Activated T-helper 9 cell treated with anti-CD3 and anti-CD28 coated beads, Interleukin-2, amount 50 U/mL, for 16 hours (primary cell): ENCODE measurements at places on chromosomes 7 and 10.

GRCh38 chr7:16759840-16760239 is 6.3 kb downstream of the TSPAN13 start:
- DNase-seq = no peak

DNA sequence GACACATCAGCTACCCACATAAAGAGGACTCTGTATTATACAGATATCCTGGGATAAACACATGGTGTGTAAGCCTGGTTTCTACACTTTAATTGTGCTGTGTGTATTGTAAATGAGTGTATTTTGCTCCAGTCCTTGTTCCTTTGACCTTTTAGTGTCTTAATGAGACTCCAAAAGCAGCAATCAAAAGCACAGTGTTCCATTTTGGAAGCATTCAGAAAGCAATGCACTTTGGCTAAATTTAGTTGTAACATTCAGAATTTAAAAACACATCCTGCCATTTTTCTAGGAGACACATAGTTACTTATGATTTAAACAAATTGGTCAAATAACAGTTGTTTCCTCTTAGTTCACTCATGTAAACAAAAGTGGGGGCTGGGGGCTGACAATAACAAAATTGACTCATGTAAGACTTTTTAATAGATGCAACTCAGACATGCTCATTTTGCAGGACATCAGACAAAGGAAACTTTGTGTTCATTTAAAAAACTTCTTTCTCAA is 122.2 kb downstream of the GPR37 start:
- no peak for DNase-seq

DNA sequence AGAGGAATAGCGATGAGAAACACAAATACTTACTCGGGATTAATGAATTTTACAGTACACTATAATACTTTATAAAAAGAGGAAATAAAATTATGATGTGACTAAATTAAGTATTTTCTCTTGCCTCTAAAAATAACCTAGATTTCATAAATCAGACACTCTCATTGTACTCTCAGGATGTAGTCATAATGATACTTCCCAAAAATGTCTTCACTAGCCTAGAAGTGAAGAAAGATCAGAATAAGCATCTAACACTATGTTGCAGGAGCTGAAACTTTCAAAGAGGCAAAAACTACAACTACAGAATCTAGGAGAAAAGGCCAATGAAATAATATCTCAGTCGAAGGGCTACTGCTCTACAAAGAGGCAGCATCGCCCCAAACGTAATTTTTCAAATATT is 49.4 kb downstream of the DNAJC1 start:
- DNase-seq = no peak

- no peak for DNase-seq
Observed at GRCh38 chr7:111212857-111213523, 122.1 kb downstream of the LRRN3 start.

- DNase-seq = no peak
Observed at GRCh38 chr7:98826811-98827231, 43.0 kb downstream of the TMEM130 start.

- DNase-seq = no peak
Observed at GRCh38 chr10:115777646-115778045, 495.4 kb downstream of the GFRA1 start.

DNA sequence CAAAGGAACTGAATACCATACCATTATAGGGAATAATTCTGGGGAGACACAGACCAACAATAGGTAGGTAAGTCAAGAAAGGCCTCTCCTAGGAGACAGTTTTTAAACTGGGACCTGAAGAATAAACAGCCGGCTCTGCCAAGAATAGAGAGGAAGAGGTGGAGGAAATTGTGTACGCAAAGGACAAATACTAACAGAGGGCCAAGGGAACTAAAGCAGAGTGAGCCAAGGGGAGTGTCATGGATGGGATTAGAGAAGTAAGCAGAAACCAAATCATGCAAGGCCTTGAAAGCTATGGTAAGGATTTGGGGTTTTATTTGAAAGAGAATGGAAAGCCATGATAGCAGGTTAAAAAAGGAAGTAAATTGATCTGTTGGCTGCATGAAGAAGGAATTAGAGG is 18.1 kb upstream of the ITGB8 start:
- DNase-seq = no peak

DNA sequence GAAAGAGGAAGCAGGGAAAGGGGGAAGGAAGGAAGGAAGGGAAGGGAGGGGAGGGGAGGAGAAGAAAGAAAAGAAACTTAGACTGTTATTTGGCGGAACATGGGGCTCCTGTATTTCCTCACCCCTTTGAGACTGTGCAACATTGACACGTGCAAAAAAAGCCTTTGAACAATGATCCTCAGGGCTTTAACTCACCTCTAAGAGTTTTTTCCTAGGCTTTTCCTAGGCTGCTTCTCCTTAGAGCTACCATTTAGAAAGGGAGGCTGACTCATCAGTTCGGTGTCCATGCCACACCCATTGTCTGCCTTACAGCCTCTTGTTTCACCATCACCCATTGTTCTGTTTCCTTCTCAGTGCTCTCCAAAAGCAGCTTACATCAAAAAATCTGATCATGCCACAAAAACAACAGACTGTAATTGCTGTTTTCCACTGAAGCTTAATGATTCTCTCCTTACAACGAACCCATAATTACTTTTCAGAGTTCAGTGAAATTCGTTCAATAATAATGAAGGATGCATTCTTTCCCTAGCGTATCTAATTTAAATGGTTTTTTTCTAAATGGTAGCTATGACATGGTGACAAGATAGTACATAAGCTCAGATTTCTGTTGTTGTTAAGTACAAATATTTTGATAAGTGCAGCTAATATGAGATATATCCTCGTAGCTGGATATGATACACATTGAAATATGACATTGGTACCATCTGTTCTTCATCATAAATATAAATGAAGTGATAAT is 90.8 kb downstream of the PRLHR start:
- DNase-seq = no peak
